ENCODE measurements at places on chromosomes 7 and 10.
A peak's percentile ranks its signal among the peaks of the same experiment; 100 is the strongest.

DNA sequence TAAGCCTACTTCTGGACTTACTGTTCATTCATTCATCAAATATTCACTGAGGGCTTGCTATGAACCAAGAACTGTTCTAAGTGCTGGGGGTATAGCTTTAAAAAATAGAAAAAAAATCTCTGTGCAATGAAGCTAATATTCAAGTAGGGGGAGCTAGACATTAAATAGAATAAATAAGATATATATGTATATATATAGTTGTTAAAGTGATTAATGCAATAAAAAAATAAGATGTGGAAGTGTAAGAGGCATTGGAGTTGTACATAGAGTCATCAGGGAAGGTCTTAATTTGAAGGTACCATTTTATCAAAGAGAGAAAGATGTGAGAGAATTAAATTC lies 181.2 kb upstream of the AGR3 start:
- peak; percentile 56 for DNase-seq

- DNase-seq, result peak; percentile 40
These were observed 284.9 kb upstream of the SEMA3D start for GRCh38 chr7:85471740-85472139.

- DNase-seq, result peak; percentile 45
These were observed 677 bp downstream of the TSPAN14 start for GRCh38 chr10:80454513-80455460.

GRCh38 chr7:140458201-140458600 lies 21.1 kb downstream of the MKRN1 start:
- no peak for DNase-seq

GRCh38 chr10:121709675-121710073 lies 111.4 kb upstream of the FGFR2 start:
- peak; percentile 82 for DNase-seq

DNA sequence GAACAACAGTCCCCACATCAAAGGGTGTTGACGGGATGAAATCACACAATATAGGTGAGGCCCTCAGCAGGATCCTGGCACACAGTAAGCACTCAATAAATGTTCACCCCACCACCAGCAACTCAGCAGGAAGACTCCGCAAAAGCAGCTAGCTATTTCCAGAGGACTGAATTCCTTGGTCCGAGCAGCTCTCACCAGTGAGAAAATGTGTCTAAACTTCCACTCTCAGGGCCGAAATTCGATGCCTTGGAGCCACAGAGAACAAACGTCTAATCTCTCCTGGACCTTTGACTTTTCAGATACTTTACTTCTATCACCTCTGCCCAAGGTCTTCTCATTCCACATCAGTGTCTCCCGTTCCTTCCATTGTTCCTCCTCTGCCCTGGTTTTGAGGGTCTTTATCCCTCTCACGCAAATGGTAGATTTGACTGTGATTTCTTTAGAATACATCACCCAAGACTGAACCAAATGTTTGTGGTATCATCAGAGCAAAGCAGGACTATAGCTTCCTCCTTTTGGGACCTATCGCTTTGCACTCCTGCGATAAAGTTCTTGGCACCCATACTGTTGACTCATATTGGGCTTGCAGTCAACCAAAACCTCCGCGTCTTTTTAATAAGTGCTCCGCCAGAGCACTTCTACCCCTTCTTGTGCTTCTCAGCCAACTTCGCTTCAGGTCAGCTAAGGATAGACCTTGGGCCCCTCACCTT lies 903 bp upstream of the NT5C2 start:
- DNase-seq, result peak; percentile 32

DNA sequence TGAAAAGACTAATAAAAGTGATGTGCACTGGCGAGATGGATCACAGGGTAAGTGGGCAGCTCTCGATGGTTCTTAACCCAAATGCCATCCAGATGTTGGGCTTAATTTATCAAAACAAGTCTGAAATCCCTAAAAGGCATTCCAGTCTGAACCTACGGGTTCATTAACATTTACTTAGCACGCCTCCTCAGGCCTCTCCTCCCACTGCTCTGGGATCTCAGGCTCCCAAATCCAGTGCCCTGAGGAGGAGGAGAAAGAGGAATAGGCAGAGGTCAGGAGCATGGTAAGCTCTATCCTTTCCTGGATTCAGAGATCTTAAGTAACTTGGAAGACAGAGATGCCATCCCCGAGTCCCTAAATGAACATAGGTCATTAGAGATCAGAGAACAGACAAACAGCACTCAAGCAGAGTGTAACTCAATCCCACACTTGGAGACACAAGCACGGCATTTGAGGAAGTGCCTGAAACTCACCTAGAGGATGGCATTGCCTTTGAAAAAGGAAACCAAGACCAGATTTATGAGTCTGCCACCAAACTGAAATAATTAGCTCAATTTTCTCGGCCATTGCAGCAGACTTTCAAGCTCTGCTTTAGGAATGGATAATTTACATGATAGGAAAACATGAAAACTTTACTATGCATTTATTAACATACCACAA lies 140.9 kb downstream of the CXCL12 start:
- no peak for DNase-seq

- DNase-seq, result no peak
These were observed 24.9 kb upstream of the SLF2 start for GRCh38 chr10:100887761-100888296.

GRCh38 chr7:156493942-156494341 lies 146.6 kb upstream of the RNF32 start:
- no peak for DNase-seq

DNA sequence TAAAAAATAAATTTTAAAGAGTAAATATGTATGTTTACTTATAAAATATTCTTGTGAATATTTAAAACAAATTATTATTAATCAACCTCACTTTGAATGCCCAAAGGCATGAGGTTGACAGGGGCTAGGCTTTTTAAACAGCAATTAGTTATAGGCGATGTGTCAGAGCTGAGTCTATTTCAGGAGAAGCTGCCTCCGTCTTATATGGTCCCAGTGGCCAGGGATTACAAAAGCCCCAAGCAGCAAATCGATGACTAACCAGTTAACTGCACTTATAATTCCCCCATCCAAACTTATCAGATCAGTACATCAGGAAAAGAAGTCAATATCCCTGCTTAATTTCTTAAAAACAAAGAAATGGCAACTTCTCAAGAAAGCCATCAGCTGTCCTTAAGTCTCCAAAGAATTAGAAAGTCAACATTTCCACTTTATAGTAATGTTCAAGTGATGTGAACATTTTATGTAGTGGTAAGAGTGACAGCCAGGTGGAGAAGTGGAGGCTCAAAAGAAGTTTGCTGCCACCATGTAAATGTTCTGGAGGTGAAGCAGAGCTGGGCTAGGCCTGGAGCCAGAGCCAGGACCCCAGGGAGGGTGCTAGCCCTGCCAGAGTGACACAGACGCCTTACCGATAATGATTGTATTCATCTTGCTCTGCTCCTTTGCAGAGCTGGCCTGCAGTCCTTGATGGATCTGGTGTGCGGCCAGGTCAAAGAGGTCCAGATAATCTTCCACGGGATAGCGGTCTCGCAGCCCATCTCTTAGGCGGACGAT lies 51.5 kb downstream of the CHST15 start:
- DNase-seq, result no peak

- no peak for DNase-seq
These were observed 182.1 kb upstream of the GALNT17 start for GRCh38 chr7:70949862-70950261.

DNA sequence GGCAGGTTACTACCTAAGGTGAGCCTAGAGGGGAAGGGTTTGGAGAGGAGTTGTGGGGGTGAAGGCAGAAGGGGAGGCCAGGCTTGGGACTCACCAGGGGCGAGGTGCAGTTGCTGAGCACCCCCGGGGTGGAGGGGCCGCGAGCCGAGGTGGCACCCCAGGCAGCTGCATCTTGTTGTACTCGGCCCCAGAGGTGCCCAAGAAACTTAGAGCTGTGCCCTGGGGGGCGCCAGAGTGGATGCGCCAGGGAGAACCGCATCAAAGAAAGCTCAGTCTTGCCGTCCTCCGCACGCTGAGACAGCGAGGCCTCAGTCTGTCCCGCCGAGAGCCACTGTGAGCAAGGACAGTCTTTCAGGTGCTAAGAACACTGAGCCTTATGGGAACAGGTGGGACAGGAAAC lies 7.4 kb downstream of the ATG9B start:
- no peak for DNase-seq

DNA sequence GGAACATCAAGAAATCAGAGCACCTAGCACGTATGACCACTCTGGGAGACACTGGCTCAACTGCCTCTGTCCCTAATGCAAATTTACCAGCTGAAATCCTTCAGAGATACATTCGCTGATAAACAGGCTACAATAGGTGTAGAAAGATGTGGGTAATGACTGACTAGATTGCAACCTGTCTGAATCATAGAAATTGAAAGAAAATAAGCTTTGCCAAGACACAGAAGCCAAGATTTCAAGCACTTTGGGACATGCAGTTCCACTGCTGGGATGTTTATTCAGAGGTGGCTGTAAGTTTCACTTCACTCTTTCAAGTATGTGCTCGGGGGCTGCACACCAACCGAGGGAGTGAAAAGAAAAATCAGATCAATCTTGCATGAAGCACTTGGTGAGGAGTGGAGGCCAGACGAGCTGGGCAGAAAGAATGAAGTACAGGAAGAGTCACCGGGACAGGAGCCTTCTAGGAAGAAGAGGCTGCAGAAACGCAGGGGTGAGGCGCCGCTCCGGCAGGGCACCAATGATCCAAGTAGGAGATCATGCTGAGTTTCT lies 276.7 kb downstream of the PARD3 start:
- no peak for DNase-seq

- no peak for DNase-seq
These were observed 36.7 kb downstream of the MTERF1 start for GRCh38 chr7:91843831-91844230.

DNA sequence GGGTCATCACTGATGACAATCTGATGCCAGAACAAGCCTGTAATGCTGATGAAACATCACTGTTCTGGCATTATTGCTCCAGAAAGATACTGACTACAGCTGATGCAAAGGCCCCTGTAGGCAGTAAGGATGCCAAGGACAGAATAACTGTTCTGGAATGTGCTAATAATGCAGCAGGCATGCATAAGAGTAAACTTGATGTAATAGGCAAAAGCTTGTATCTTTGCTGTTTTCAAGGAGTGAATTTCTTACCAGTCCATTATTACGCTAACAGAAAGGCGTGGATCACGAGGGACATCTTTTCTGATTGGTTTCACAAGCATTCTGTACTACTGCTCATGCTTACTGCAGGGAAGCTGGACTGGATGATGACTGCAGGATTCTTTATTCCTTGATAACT lies 18.7 kb downstream of the LCOR start:
- no peak for DNase-seq

GRCh38 chr10:11881477-11882417 lies 58.6 kb downstream of the PROSER2 start:
- DNase-seq, result no peak

DNA sequence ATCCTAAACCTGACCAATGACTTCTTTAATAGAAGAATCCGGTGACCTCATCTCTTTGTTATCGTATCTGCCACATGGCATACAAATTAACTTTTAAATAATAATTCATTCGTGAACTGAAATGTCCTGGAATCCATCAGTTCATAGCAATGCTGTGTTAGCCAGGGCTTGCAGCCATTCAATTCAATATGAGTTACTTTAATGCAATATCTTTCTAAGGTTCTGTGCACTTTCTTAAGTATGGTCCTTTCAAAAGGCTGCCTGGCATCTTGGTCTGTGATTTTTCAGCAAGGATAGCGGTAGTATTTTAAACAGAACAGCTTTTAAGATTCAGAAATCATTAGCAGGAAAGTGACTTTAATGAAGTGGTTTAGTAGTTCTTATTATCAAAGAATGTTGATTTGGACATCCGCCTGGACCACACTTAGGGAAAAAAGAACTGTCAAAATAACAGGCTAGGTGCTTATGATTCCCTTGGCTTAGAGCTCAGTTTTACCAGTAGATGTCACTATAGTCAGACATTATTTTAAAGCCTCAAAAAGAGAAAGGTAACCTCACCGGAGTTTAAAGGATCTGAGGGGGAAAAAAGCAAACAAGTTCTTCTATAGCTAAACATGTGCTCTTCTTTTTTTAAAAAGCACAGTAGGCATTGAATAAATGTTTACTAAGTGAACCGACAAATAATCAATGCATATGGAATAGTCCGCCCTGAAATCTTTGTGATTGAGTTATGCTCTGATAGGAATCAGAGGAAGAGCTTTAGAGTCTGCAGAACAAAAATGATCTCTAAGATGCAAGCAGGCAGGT lies 22.7 kb downstream of the SLC35G1 start:
- DNase-seq, result no peak

DNA sequence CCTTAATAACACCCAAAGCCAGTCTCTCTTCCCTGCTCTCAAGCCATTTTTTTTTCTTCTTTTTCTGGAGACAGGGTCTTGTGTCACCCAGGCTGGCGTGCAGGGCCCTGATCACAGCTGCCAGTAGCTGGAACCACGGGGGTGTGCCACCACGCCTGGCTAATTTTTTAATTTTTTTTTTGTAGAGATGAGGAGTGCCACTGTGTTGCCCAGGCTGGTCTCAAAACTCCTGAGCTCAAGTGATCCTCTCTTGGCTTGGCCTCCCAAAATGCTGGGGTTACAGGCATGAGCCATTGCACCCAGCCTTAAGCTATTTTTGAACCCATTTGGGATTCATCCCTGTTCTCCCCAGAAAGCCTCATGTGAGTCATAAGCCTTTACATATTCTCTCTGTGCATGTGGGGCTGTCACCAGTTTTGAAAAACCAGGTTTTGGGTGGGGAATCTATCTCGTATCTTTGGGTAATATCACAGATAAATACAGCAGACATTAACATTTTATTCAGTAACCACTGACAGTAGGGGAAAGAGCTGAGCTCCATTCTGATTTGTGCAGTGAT lies 15.5 kb downstream of the ZNF487 start:
- no peak for DNase-seq

- DNase-seq, result no peak
These were observed 122.0 kb downstream of the MARCHF5 start for GRCh38 chr10:92413011-92413410.

- peak; percentile 36 for DNase-seq
These were observed 139.5 kb downstream of the FAM107B start for GRCh38 chr10:14635043-14635710.

- DNase-seq, result peak; percentile 22
These were observed 22.7 kb downstream of the DYNC1I1 start for GRCh38 chr7:95794917-95795515.

DNA sequence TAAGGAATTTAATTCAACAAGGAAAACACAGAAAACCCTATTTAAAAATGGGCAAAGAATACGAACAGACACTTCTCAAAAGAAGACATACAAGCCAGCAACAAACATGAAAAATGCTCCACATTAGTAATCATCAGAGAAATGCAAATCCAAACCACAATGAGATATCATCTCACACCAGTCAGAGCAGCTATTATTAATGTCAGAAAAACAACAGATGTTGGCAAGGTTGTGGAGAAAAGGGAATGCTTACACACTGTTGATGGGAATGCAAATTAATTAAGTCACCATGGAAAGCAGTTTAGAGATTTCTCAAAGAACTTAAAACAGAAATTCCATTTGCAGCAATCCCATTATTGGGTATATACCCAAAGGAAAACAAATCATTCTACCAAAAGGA lies 55.2 kb downstream of the GCC1 start:
- DNase-seq, result no peak

GRCh38 chr10:94358480-94358879 lies 4.3 kb downstream of the NOC3L start:
- no peak for DNase-seq

- no peak for DNase-seq
These were observed 177.0 kb downstream of the REEP3 start for GRCh38 chr10:63697956-63698786.
